SK-N-SH (cell line): ENCODE measurements at places on chromosomes 5 and 9.

DNA sequence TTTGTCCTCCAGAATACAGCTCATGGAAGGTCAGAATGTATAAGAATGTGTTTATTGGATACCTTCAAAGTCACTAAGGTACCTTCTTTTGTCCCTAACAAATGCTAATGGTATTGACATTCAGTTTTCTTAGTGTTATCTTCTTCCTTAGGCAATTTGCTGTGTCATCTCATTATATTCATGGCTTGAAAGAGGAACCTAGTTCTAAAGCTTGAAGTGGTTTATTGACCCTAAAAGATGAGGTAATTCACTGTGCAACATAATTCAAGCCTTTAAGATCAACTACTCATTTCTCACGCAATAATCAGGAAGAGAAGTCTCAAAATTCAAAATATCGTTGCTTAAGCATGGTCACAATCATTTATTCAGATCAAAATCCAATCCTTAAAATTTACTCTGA is 342.7 kb upstream of the RIOK2 start:
- DNase-seq: no peak

DNA sequence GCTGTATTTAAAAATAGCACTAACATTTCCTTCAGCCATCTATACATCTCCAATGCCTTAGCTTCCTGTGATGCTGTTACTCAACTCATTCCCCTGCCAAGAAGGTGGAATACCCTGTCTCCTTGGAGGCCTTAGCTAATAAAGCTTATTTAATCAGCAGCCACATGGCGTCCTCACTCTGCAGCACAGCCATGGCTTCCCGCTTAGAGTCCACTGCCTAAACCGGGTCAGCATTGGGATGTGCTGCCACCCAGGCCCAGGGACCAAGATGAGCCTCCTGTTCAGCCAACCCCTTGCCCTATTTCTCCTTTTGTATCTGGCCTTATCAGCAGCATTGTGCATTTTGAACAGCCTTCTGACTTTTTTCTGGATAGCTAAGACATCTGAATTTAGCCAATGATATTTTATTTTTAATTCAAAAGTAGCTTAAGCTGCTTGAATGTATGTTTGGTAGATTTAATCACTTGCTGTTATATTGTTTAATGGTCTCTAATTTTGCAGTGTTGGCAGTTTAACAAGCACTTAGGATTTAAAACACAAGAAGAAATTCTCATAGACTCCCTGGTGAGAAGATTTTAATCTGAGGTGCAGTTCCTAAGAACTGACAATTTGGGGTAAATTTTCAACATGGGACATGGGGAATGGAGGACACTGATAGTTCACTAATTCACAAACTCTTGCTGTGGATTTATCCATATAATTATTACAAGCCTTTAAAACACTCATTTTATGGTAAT is 113.0 kb downstream of the RPS23 start:
- DNase-seq: no peak

GRCh38 chr5:59800347-59800893 is 93.1 kb downstream of the PDE4D start:
- no peak for DNase-seq

- peak; percentile 89 for DNase-seq
Observed at GRCh38 chr9:135281791-135282737, 194.6 kb downstream of the OLFM1 start.

- DNase-seq: peak; percentile 82
Observed at GRCh38 chr9:128733256-128733655, 9.3 kb upstream of the ZDHHC12 start.

- no peak for DNase-seq
Observed at GRCh38 chr5:137134920-137135532, 364.1 kb downstream of the SPOCK1 start.

- no peak for DNase-seq
Observed at GRCh38 chr9:31355965-31356364, 1028.5 kb upstream of the ACO1 start.

GRCh38 chr5:175671013-175671412 is 13.1 kb downstream of the HRH2 start:
- DNase-seq: no peak

DNA sequence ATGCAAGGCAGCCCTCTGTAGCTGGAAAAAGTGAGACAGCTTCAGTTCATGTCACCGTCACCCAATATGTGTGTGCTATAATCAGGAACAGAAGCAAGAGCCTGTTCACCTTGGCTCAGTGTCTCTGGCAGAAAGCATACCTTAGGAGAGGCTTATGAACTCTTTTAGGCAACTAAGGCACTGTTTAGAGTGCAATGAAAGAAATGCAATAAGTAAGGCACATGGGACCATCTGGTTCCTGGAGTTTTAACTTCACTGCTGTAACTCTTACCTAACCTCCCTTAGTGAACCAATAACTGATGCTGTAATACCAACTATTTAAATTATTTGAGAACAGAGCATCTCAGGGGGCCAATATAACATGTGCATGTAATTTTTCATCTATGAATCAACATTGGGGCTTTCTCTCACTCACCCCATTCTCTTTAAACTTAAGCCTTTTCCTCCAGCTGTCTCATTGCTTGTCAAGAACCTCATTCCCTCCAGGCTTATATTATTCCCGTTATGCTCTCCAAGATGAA is 32.4 kb downstream of the C9 start:
- DNase-seq: no peak

DNA sequence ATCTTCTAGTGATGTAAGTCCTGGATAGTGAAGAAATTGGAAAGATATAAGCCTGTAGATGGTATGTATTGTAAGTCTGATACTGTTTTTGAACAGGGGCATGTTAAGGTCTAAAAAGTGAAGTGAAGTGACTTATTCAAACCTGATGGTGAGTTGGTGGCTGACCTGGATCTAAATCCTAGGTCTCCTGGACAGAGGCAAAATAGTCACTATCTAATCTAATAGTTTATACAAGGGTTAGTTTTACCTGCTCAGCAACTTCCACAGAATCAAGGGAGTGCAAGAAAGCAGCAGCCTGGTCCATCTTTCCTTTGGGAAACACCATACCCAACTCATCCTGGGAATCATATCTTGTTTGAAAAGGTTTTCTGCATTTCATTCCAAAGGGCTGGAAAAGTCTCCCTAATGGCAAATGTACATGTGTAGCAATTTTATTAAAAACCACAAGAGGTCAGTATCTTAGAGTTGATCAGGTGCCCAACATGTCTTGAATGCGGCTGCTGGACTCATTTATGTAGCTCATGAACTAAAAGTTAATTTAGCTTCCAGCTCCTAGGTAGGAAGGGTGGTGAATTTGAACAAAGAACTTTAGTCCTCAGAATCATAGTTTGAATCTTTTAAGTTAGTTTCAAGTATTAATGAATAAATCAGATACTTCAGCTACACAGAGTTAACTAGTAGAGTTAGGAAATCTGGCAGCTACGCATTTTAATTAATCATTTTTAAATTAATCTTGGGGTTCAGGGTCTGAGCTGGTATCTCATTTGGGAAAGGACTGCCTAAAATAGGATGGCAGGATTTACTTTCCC is 26.0 kb downstream of the SKP2 start:
- peak; percentile 32 for DNase-seq

DNA sequence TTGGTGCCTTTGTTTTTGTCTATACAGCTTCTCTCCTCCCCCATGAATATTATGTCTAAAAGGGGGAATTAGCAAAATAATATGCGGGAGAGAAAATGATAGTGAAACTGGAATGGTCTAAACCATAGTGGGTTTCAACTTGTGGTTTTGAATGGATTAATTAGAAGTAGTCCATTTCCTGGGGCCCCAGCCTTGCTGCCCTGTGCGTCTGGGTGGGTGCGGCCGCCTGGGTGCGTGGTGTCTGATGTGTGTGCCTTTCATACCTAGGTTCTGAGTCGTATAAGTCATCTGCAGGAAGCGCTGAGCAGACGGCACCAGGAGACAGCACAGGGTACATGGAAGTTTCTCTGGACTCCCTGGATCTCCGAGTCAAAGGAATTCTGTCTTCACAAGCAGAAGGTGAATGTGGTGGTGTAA is 120.0 kb upstream of the CACNA1B start:
- no peak for DNase-seq

- peak; percentile 55 for DNase-seq
Observed at GRCh38 chr9:136135326-136136126, 16.9 kb upstream of the TMEM250 start.

- no peak for DNase-seq
Observed at GRCh38 chr5:79628276-79628675, 16.0 kb downstream of the TENT2 start.

DNA sequence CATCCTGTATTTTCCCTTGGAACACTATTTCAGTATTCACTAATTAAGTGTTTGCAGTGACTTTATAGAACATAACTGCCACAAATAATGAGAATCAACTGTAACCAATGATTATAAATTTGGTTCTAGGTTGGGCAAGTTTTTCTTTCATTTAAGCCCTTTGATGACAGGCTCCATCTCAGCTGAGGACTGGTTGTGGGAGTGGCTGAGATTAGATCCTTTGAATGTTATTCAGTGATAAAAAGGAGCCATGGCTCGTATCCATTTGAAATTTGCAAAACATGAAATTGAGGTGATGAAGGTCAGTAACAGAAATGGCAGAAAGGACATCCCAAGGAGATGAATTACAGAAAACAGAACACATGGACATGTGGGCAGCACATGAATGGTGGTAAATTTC is 138.1 kb upstream of the PCA3 start:
- DNase-seq: no peak

DNA sequence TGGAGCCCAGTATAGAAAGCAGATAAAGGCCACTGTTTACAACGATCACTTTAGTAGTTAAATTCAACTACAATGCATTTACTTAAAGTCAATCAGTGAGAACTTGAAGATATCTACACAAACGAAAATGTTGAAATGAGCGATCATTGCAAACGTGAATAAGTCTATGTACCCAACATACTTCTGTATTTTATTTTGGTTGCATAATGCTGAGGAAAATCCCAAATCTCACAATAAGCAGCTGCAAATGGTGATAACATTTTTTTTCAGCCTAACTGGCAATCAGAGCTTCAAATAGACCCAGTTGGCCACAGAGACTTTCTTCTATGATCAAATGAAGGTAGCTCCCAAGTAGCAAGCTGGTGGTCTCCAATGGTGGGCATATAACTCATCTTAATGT is 32.1 kb downstream of the PDGFRB start:
- DNase-seq: no peak

DNA sequence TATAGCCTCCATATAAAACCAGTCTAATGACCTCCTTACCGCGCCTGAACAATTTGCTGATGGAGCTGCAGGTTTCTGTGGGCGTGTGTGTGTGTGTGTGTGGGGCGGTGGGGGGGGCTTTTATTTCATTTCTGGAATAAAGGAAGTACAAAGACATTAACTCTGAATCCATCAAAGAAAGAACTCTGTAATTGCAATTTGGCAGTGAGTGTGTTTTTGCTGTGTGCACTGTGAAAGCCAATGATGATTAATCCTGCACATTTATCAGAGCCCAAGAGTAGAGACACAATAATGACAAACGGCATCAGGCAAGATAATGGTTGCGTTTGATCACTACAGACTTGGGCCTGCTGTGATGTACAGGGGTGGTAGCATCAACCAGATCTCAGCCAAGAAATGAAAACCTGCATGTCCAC is 29.3 kb upstream of the NDFIP1 start:
- DNase-seq: peak; percentile 42

DNA sequence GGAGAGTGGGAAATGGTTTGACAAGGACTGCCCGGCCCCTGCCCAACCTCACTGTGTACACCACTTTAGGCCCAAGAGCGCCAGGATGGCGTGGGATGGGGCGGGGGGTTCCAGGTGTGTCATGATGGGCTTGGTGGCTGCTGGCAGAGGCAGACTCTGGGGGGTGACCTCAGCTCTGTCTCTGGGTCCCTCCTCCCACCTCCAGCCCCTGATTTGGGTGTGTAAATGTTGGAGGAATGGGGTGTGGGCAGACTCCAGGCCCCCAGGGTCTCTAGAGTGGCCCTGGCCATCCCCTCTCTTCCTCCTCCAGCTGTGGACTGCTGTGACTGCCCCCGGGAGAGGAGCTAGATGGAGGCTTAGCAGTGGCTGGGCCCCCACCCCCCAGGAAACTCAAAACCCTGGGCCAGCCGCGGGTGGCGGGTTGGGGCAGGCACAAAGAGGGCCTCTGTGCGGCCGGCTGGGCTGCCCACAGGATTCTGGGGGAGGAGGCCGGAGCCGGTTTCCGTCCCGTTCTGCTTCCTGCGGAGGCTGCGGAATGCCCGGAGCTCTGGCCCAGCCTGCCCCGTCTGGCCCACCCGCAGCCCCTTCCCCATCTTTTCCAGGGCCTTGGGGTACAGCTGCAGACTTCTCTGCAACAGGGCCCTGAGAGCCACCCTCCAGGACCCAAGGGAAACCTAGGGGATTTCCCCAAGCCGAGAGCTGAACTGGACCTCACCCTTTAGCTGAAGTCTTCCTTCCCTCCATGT is 23.1 kb downstream of the CXXC5 start:
- DNase-seq: no peak

DNA sequence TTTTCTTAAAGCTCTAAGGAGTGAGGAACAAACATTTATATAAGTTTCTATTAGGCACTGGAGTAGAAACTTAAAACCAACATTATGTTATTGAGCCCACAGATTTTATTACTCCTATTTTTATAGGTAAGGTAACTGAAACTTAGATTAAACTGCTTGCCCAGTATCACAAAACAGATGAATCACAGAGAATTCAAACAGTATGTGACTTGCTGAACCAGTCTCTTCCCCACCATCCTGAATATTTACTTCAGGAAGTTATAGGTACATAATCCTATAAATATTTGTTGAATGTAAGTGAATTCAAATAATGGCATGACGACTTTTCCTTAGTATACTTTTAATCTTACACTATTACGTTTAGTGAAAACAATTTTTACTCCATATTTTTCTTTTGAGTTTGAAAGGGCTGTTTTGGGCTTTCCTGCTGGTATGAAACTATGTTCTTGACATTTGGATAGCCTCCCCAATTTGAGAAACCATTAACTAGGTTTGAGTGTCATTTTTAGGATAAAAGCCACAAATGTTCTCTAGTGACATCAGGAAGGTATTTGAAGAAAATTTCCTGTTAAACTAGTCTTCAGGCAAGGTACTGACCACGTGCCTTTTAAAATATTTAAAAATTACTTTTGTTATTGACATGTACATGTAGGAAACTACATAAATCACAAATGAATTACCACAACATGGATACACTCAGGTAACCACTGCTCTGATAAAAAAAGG is 39.3 kb downstream of the PRRC1 start:
- DNase-seq: no peak

DNA sequence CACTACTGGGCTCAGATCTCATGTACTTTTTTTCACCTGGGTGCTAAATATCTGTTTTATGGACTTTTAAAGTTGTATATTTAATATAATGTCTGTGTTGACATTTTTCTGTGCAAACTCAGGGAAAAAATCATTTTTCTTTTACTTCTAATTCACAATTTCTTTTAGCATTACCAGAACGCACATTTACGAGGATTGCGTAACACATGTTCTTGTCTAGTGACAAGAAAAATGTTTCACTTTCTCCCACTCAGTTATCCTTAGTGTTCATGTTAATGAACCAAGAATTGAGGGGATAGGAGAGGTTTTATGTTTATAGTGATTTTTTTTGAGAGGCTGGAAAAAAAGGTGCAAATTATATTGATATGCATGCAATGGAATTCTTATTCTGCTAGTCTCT is 86.3 kb upstream of the PJA2 start:
- no peak for DNase-seq

GRCh38 chr5:126857472-126858410 is 80.8 kb downstream of the LMNB1 start:
- no peak for DNase-seq

- DNase-seq: no peak
Observed at GRCh38 chr5:88782571-88782970, 100.4 kb downstream of the MEF2C start.

GRCh38 chr5:52983731-52984636 is 5.2 kb upstream of the ITGA2 start:
- no peak for DNase-seq

- DNase-seq: no peak
Observed at GRCh38 chr5:27083449-27084415, 45.3 kb upstream of the CDH9 start.

- peak; percentile 63 for DNase-seq
Observed at GRCh38 chr9:14312719-14313377, 1.1 kb downstream of the NFIB start.
